ENCODE measurements at places on chromosomes 16 and 17.

GRCh38 chr16:24013054-24013636 lies 177.4 kb downstream of the PRKCB start:
- no peak for DNase-seq

GRCh38 chr16:65069065-65069464 lies 52.8 kb downstream of the CDH11 start:
- DNase-seq, result no peak

DNA sequence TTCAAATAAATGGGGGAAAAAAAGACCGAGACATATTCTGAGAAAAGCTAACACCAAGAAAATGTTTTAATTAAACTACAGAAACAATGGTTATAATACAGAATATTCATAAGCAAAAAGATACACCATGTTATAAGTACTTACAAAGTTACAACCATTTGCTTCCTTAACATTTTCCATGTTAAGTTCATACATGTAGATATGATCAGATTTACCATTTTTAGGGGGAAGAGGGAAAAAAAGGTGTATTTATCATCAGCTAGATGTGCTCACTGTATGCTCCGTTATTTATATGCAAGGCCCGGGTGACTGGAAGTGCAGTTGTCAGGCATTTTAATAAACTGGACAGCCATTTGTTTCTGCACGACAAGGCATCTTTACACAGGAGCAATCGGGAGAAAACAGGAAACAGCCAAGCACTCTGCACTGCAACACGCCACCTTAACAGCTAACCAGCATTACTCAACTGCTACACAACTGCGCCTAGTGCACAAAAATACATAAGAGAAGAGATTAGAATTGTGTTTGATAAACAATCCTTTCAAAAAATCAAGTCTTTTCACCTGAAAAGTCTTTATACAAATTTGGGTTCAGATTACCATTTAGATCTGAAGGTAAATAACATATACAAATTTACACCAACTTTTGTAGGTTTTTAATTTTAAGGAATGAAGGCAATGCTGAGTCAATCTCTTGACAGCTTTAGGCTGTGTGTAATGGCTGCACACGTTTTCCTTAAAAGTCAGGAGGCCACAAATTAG lies 2.9 kb downstream of the SRSF2 start:
- DNase-seq, result no peak

DNA sequence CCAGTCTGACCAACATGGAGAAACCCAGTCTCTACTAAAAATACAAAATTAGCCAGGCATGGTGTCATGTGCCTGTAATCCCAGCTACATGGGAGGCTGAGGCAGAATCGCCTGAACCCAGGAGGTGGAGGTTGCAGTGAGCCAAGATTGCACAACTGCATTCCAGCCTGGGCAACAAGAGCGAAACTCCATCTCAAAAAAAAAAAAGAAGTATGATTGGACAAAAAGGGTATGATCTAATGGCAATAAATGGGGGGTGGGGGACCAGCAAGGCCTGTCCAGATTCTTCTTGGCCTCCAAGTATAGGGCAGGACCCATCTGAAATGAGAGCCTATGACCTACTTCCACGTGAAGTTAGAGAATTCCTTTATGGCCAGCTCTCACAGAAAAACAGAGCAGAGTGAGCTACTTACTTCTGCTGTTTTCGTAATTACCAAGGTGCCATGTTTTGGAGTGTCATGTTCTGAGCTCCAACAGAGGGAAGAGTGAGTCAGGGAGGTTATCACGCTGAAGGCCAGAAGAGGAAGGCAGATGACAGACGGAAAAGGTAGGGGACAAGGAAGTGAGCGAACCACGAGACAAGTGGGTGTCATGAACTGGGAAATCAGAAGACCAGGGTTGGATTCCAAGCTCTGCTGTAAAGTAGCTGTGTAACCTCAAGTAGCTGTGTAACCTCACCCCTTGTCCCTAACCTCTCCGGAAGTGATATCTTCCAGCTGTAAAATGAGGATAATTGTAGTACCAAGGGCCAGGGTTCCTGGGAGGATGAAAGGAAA lies 3.6 kb upstream of the ZMYND15 start:
- DNase-seq, result no peak

DNA sequence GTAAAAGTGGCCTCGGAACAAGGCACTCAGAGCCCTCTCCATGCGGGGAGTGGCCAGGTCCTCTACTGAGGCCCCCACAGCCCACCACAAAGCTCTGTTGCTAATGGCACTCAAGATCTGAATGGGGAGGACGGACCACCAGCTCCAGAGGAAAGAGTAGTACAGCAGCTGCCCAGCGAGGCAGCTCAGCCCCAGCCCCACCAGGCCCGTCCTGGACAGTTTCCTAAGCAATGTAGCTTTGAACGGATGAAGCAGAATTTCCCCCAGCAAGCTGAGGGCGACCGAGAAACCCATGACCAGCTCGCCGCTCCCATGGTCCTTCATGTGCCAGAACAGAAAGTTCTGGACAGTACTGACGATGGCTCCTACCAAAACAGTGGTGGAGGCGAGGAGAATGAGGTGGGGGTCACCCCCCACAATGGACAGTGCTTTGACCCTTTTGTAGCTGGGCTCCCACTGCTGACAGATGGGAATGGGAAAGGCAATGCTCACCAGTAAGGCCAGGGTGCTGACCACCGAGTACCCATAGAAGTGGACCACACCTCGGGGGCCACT lies 1.5 kb downstream of the MFSD6L start:
- no peak for DNase-seq

- DNase-seq, result no peak
These were observed 13.2 kb upstream of the SLC6A2 start for GRCh38 chr16:55642611-55643010.

DNA sequence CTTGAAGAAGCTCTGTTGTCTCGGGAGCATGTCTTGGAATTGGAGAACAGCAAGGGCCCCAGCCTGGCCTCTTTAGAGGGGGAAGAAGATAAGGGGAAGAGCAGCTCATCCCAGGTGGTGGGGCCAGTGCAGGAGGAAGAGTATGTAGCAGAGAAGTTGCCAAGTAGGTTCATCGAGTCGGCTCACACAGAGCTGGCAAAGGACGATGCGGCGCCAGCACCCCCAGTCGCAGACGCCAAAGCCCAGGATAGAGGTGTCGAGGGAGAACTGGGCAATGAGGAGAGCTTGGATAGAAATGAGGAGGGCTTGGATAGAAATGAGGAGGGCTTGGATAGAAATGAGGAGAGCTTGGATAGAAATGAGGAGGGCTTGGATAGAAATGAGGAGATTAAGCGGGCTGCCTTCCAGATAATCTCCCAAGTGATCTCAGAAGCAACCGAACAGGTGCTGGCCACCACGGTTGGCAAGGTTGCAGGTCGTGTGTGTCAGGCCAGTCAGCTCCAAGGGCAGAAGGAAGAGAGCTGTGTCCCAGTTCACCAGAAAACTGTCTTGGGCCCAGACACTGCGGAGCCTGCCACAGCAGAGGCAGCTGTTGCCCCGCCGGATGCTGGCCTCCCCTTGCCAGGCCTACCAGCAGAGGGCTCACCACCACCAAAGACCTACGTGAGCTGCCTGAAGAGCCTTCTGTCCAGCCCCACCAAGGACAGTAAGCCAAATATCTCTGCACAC lies 21.2 kb downstream of the AKAP1 start:
- DNase-seq, result no peak

DNA sequence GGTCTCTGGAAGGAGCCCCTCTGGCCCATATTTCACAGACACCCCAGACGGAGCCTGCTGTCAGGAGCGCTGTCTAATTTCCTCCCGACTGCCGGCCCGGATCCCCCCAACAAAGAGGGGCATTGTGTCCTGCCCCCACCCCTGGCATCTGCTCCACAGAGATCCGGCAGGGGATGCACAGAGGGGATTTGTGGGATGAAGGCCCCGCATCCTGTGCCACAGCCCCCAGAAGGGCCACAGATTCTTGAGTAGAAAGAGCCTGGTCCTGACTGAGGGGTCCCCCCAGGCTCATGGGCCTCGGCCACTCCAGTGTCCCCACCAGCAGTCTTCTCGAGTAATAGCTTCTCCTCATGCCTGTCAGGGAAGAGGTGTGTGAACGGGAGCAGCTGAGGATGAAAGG lies 29.5 kb downstream of the MEOX1 start:
- no peak for DNase-seq

DNA sequence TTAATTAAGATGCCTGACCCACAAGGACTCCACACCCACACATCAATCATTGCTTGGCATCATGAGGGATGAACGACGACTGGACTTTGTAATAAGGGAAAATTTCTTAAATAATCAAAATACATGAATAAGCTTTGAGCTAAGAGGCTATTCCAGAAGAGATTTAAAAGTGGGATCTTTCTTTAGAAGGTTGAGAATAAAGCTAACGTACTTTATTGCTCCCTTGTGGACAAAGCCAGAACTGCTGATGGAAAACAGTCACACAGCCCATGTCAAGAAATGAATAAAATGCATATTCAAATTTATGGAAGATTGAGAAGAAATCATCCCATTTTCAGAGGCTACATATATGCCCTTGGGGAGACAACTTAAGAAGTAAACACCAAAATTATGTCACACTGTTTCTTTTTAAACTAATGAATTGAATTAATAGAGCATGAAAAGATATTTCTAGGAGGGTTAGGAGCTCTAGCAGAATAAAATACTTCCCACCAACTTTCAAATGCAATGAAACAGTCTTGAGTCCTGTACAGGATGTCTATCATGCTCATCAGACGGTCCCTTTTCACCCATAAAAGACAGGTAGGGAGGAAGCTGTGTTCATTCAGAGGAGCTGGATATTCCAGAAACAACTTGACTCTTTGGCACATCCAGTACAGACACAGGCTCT lies 60.2 kb upstream of the PHOSPHO1 start:
- no peak for DNase-seq

DNA sequence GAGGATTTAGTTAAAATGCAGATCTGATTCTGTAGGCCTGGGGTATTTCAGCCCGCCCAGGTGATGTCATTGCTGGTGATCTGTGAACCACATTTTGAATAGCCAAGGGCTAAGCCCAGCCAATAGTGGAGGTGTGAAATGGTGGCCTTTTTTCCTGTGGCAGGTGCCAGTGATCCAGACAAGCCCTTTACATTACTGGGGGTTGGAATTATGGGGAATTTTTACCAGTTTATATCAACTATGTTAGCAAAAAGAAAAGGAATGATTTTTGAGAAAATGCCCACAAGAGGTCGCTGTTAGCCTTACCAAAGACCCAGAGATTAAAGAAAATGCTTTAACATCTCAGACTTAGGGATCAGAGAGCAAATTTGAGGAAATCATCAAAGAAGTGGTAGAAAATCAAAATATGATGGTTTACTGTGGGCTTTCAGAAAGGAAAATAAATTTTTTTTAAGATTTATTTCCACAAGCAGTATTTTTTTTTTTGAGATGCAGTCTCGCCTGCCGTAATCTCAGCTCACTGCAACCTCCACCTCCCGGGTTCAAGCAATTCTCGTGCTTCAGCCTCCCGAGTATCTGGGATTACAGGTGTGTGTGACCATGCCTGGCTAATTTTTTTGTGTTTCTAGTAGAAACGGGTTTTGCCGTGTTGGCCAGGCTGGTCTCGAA lies 3.9 kb downstream of the VPS35L start:
- no peak for DNase-seq

GRCh38 chr17:29219378-29220047 lies 27.1 kb upstream of the CRYBA1 start:
- DNase-seq, result peak; percentile 76

- no peak for DNase-seq
These were observed 26.7 kb downstream of the ITGAL start for GRCh38 chr16:30499284-30499683.

DNA sequence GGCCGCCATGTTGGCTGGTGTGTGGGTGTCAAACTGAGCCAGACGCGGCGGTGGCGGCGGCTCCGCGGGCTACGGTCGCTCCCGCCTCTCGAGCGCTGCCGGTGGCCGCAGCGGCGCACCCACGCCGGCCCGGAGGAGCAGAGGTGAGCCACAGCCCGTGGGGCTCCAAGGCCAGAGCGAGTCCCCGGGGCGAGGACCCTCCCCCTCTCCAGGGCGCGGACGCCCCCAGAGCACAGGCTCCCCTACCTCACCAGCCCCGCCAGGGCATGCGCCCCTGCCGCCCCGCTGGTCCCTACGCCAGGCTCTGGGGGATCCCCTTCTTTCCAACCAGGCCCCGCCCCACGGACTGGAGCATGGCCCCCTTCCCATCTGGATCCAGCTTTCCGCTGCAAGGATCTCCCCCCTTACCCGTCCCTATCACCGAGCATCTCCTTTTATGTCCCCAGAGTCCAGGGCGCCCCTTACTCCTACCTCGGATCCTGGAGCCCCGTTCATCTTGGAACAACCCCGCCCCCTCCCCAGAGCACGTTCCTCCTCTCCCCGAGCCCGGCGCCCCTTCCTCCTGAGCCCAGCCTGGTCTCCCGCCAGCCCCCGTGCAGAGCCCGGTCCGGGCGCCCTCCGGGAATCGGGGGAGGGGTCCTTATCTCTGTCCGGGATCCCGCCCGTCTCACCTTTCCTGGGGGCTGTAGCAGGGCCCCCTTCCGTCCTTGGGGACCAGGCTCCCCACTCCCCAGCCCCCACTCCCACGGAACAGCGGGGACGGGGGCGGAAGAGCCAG lies 412 bp downstream of the EPN2 start:
- DNase-seq, result no peak

- no peak for DNase-seq
These were observed 721.4 kb upstream of the GOT2 start for GRCh38 chr16:59455497-59455896.

- no peak for DNase-seq
These were observed 68.5 kb downstream of the ZDHHC7 start for GRCh38 chr16:84942786-84943185.

- DNase-seq, result no peak
These were observed 47.2 kb downstream of the PITPNM3 start for GRCh38 chr17:6509031-6509771.

GRCh38 chr17:13593757-13594156 lies 8.0 kb downstream of the HS3ST3A1 start:
- no peak for DNase-seq

- no peak for DNase-seq
These were observed 61.6 kb downstream of the TNRC6C start for GRCh38 chr17:78019976-78020716.

DNA sequence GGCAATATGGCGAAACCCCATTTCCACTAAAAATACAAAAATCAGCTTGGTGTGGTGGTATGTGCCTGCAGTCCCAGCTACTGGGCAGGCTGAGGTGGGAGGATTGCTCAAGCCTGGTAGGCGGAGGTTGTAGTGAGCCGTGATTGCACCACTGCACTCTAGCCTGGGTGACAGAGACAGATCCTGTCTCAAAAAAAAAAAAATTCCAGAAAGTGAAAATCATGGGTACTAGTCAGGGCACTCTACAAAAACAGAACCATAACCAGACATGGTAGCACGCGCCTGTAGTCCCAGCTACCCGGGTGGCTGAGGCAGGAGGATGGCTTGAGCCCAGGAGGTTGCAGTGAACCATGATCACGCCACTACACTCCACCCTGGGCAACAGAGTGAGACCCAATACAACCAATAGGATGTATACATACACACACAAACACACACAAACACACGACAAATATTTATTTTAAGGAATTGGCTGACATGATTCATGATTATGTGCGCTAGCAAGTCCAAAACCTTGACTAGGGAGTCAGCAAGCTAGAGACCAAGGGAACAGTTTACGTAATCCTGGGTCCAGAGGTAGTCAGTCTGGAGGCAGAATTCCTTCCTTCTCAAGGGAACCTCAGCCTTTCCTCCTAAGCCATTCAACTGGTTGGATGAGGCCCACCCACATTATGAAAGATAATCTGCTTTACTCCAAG lies 11.6 kb upstream of the GP1BA start:
- no peak for DNase-seq
